Suprapubic skin (tissue), 4 donors: ENCODE measurements at places on chromosomes 7 and 10. TPM values are rescaled to one million over a fixed set of nuclear protein-coding genes. Genes with fewer than 3 reads are reported as not detected.
A peak's percentile ranks its signal among the peaks of the same experiment; 100 is the strongest.

DNA sequence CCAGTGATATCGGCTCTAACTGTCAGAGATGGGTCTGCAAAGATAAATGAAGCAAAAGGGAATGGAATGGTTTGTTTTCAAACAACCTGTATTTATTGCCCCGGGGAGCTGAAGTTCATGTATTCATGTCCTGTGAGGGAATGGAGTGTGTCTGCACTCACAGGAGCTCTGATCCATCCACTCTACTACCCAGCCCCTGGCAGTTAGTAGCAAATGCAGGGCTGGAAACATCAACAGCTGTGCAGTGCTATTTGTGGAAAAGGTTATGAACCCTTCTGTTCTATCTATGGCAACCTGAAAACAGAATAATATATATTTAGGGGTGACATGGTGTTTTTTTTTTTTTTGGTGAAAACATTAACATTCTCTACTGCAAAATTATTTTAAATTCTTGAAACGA, 9.8 kb downstream of the AGR2 start:
- H3K4me3 ChIP-seq: no peak overlapping the region
- H3K4me1 ChIP-seq: no peaks in the 10 kb centered on the region
- no peaks in the 10 kb centered on the region for H3K27me3 ChIP-seq
- DNase-seq: no peak
- H3K36me3 ChIP-seq: no peaks in the 10 kb centered on the region

DNA sequence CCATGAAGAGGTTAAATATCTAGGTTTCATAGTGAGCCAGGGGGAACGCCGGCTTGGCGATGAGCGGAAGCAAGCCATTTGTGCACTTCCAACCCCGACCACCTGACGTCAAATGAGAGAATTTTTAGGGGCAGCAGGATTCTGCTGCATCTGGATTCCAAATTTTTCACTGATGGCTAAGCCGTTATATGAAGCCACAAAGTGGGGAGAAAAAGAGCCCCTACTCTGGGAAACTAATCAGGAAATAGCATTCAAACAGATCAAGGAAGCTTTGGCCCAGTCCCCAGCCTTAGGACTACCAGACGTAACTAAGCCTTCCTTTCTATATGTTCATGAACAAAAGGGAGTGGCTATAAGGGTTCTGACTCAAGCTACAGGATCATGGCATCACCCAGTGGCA, 12.9 kb upstream of the ADCK2 start:
- H3K36me3 ChIP-seq: no peaks in the 10 kb centered on the region
- DNase-seq: peak; percentile 20
- H3K4me3 ChIP-seq: no peak overlapping the region
- no peaks in the 10 kb centered on the region for H3K27me3 ChIP-seq

DNA sequence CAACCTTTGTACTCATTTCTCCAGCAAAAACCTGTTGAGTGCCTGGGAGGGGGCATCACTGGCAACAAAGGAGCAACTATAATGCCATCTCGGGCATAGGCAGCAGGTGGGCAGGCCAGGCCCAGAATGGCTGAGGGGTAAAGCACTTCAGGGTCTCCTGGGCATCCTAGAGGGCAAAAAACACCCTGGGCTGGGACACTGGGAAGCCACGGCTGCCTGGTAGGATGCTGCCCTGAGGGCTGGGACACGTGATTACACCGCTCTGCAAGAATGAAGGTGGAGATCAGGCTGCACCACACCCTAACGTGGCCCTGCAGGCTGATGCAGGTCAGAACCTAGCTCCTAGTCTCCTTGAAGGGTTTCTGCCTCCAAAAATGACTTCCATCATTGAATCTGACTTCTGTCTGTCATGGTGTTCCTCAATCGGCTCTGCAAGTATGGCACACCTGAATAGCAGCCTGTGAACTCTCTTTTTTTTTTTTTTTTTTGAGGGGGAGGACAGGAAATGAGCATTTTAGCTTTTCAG, 4.5 kb upstream of the TRAPPC14 start:
- H3K27me3 ChIP-seq: no peaks in the 10 kb centered on the region
- H3K4me1 ChIP-seq: peaks cover 46% of the 10 kb centered on the region
- no peaks in the 10 kb centered on the region for H3K36me3 ChIP-seq

Gene PDZD7
- 2.3 TPM for total RNA-seq

DNA sequence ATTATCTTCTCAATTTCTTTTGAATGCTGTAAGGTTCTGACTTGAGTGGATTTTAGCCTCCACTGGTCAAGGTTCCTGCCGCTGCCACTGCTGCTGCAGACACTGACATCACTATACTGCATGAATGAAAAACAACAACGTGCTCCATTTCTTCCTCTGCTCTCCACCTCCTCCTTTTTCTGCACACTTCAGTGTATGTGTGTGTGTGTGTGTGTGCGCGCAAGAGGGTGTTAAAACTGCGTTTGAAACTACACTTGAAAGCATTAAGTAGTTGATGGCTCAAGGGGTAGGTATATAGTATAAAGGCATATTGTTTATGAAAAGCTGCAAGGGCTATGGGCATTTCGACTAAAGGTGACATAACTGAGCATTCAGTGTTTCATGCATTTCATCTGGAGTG, 3.5 kb downstream of the GLCCI1 start:
- no peaks in the 10 kb centered on the region for H3K36me3 ChIP-seq
- no peaks in the 10 kb centered on the region for H3K27me3 ChIP-seq
- H3K4me3 ChIP-seq: peak overlapping the region; percentile 96
- no peak overlapping the region for H3K27ac ChIP-seq

Gene ASB15
- not detected for total RNA-seq

Gene DLG5
- total RNA-seq: 117 TPM

- H3K27ac ChIP-seq: no peak overlapping the region
- no peak overlapping the region for H3K4me3 ChIP-seq
- H3K27me3 ChIP-seq: no peaks in the 10 kb centered on the region
These were observed 160.1 kb downstream of the CFTR start for GRCh38 chr7:117639966-117640365.

- no peaks in the 10 kb centered on the region for H3K27me3 ChIP-seq
- no peak overlapping the region for H3K4me3 ChIP-seq
- peaks cover 30% of the 10 kb centered on the region for H3K4me1 ChIP-seq
- no peak for DNase-seq
- H3K36me3 ChIP-seq: peaks cover 29% of the 10 kb centered on the region
These were observed 44.0 kb downstream of the LAMB1 start for GRCh38 chr7:107958764-107959526.

Gene MUC3A
- not detected for total RNA-seq

GRCh38 chr10:15710455-15710854, 9.3 kb downstream of the ITGA8 start:
- no peak overlapping the region for H3K4me3 ChIP-seq
- no peaks in the 10 kb centered on the region for H3K36me3 ChIP-seq
- H3K27ac ChIP-seq: no peak overlapping the region
- H3K4me1 ChIP-seq: no peaks in the 10 kb centered on the region
- H3K27me3 ChIP-seq: no peaks in the 10 kb centered on the region

DNA sequence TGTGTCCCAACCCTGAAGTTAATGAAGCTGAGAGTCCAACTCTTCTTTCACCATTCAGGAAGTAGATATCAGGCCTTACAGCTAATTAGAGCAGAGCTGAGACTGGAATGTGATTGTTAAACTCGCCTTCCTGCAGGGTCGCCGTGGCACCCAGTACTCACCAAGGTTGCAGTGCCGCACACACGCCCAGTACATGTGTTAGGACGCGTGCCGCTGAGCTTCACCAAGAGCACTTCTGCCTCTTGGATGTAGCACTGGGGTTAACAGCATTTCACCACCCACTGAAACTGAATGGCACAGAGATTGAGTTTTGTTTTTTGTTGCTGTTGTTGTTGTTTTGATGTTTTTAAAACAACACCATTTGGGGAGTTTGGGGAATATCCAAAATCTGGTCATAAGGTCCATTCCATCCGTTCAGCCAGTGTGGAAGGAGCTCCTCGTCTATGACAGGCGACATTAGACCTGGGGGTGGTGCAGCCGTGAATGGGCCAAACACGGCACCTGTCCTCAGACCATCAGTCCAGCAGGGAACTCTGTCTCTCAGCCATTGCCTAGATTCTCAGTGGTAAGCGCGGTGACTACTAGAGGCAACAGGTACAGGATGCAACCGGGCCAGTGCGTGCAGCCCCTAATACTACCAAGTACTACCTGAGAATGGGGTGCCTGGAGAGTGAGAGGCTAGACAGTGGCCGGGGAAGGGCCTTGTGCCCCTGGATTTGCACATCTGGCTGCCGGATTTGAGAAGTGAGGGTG, 21.9 kb downstream of the WIPI2 start:
- H3K4me1 ChIP-seq: no peaks in the 10 kb centered on the region
- H3K4me3 ChIP-seq: no peak overlapping the region
- H3K27me3 ChIP-seq: no peaks in the 10 kb centered on the region
- peak; percentile 65 for DNase-seq
- H3K27ac ChIP-seq: no peak overlapping the region
- H3K36me3 ChIP-seq: peaks cover 76% of the 10 kb centered on the region

DNA sequence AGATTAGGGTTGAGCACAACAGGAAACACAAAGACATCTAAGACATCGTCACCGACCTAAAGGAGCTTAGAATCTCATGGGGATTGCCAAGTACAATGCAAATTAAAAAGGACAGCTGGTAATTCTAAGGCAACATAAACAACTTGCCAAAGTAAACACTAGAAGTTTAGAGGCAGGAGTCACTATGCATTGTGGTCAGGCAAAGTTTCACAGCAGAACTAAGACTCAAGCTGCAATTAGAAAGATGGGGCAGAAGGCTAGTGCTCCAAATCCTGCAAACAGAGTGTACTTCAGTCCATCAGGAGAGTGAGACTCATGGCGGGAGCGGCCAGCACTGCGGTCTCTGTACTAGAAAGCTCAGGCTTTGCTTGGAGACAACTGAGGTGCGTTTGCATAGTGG, 52.7 kb downstream of the HIPK2 start:
- no peaks in the 10 kb centered on the region for H3K27me3 ChIP-seq
- DNase-seq: no peak
- H3K4me1 ChIP-seq: peaks cover 18% of the 10 kb centered on the region
- no peaks in the 10 kb centered on the region for H3K36me3 ChIP-seq
- no peak overlapping the region for H3K27ac ChIP-seq

- H3K27me3 ChIP-seq: no peaks in the 10 kb centered on the region
- peaks cover 41% of the 10 kb centered on the region for H3K4me1 ChIP-seq
- H3K36me3 ChIP-seq: no peaks in the 10 kb centered on the region
- peak; percentile 75 for DNase-seq
These were observed 203.4 kb upstream of the AHR start for GRCh38 chr7:17094963-17095574.

Gene SPAG6
- total RNA-seq: not detected

DNA sequence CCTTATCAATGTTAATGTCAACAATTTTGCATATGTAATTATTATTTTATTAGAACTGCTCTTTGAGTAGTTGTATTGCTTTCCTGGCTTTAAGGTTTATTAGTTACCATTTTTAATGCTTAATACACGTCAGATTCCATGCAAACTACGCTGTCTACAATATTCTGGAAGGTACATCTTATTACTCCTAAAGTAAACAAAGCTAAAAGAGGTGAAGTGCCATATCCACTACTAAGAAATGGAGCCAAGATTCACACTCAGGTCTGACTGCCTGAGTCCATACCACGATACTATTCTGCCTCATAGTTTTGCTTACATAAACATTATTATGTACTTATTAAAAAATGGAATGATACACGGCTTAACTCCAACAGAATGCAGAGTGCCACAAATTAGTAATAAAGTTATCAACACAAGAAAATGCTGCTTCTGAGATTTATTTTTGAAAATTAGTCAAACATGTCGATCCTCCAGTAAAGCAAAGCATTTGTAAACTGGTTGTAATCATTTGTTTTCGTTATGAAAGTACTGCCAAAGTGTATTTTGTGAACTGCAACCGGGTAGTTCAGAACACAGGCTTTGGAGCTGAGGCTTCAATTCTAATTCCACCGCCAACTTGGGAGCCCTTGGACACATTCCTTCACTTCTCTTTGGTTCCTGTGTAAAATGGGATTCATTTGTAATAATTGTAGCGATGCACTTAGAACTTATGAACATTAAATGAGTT, 1.1 kb upstream of the DMTF1 start:
- H3K36me3 ChIP-seq: no peaks in the 10 kb centered on the region
- H3K4me1 ChIP-seq: peaks cover 46% of the 10 kb centered on the region
- peak overlapping the region; percentile 99 for H3K27ac ChIP-seq
- no peaks in the 10 kb centered on the region for H3K27me3 ChIP-seq
- no peak for DNase-seq

DNA sequence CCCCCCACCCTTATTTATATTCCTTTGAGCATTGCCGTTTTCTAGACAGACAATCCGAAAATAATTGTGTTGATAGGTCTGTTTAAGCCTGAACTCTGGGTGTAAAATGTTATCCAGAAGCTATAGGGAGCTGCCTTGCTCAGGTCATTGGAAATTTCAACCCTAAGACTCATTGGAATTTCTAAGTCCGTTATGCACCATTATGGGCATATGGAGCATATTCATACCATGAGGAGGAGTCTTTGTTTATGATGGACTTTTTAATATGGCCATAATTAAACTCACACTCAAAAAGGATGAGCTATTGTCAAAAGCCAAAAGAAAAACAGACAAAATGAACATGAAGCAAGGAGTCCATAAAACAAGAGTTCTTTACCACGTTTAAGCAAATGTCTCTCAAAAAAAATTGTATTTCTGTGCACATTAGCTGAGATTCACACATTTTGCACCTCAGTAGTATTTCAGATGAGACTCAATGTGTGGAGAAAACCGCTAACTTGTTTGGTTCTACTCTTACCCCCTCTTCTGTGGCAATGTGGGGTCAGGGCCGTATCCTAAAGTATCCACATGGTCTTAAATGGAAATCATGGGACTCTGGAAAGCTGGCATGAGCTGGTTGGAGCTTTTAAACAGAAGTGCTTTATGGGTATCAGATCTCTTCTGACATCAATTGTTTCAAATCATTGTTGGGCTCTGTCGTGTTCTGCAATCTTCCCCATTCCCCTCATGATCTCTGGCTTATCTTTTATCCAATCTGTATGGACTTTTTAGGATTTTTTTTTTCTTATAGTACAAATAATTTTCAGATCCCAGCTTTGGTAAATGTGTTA, 60.5 kb downstream of the PODXL start:
- H3K4me1 ChIP-seq: no peaks in the 10 kb centered on the region
- peaks cover 10% of the 10 kb centered on the region for H3K36me3 ChIP-seq
- no peak for DNase-seq
- H3K4me3 ChIP-seq: no peak overlapping the region
- H3K27me3 ChIP-seq: no peaks in the 10 kb centered on the region

Gene RTKN2
- total RNA-seq: 0.89 TPM

DNA sequence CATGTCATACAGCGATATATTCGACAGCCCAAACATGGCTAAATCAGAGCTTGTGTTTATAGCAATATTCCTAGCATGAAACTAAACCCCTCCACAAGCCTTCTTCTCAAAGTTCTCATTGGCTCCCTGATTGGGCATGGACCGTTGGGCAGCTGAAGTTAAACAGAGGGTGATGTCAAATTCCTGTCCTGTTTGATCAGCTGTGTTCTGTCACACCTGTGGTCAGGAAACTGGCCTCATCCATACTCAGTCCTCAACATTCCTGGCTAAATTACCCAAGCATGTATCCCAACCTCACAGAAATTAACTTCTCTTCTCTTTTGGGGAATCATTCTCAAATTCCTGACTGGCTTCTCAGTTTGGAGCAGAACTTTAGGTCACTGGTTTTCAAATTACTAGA, 107.9 kb downstream of the ODAD2 start:
- no peak overlapping the region for H3K4me3 ChIP-seq
- no peaks in the 10 kb centered on the region for H3K36me3 ChIP-seq
- H3K4me1 ChIP-seq: no peaks in the 10 kb centered on the region

GRCh38 chr10:85284778-85285770, 956.7 kb downstream of the CCSER2 start:
- H3K4me3 ChIP-seq: no peak overlapping the region
- no peak overlapping the region for H3K27ac ChIP-seq
- no peak for DNase-seq

Gene ZKSCAN1
- 50.5 TPM for total RNA-seq

GRCh38 chr10:12690525-12691126, 310.9 kb downstream of the CCDC3 start:
- H3K4me3 ChIP-seq: no peak overlapping the region
- no peaks in the 10 kb centered on the region for H3K4me1 ChIP-seq
- H3K27ac ChIP-seq: no peak overlapping the region
- no peak for DNase-seq
- H3K27me3 ChIP-seq: no peaks in the 10 kb centered on the region
- H3K36me3 ChIP-seq: no peaks in the 10 kb centered on the region
